ELR (cell line): ENCODE measurements at places on chromosomes 11 and 22.
A peak's percentile ranks its signal among the peaks of the same experiment; 100 is the strongest.

GRCh38 chr11:118304227-118304567, 333 bp upstream of the CD3E start:
- no peak for DNase-seq

DNA sequence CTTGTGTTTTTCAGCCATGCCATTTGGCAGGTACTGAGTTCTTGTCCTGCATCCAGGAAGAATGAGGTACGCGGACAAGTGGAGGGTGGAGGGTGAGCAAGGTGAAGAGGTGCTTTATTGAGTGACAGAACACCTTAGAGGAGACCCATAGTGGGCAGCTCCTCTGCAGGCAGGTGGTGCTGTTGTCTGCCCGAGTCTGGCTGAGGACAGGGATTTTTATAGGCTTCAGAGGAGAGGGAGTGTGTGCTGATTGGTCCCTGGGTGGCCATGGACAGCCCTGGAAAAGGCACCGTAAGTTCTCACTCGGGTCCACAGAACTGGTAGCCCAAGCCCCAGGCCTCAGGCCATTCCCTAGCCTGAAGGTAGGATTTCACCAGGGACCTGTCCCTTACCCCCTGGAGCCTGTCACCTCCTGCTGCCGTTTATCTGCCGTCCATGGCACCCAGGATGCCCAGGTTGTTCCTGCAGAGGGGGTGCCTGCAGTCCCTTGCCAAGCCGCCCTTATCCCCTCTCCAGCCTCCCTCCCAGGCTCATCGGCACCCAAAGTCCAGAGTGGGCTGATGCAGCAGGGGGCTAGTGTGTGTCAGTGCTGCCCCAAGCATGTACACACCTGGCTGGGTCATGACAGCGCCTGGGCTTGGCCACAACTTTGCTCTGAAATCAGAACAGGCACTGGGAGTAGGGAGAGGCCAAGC, 213.6 kb downstream of the LRRC4C start:
- DNase-seq: no peak

DNA sequence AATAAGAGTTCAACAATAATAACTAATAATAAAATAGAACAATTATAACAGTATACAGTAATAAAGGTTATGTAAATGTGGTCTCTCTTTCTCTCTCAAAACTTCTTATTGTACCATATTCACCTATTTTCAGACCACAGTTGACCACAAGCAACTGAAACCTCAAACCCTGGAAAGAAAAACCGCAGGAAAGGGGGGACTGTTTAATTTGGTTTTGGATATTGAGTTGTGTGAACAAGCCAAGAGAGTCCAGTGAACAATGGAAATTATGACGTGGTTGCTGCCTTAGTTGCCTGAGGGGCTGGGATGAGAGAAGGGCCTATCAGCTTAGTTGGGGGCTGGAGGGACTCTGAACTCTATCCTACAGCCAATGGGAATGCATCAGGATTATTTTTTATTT, 178.7 kb upstream of the POU2AF2 start:
- DNase-seq: no peak

DNA sequence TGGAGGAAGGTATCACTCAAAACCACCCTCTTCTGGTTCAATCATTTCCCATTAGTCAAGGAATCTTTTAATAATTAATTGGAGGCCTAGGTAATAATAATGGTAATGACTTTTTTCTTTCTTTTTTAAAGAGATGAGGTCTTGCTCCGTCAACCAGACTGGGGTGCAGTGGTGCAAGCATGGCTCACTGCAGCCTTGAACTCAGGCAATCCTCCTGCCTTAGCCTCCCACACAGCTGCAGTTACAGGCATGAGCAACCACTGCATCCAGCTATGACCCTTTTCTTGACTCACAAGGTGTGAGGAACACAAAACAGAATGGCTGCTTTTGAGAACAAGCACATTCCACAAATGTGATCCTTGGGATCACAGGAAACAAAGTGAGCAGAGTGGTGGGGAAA, 3.6 kb downstream of the POLDIP3 start:
- DNase-seq: peak; percentile 40

DNA sequence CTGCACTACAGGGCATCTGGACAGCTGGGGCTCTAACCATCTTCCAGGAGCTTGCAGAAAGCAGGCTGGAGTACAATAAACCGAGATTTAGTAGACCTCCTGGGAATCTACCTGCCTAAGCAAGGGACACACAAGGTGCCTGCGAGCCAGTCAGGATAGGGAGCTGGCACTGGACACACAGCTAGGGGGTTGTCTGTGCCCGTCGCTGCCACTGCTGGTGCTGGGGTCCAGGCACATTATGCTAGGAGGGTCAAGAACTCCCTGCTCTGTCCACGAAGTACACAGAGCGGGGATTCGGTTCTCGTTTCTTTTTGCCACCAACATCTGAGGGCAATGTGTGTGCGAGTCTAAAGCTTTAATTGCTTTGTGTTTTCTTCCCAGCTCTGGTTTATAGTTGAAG, 4.2 kb downstream of the RIC8A start:
- no peak for DNase-seq

DNA sequence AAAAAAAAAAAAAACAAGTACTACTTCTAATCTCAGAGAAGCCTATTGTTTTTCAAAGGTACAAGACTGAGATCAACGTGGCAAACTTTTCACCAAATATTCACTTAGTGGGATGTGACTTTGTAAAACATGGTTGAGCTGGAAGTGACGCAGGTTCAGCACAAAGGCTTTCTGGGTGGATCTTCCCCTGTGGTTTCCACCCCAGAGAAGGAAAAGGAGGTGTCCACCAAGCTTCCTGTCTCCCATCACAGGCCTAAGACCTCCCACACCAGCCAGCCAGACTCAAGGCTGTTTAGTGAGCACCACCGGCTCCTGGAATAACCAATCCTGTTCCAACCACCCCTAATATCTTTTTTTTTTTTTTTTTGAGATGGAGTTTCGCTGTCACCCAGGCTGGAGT, 5.7 kb downstream of the TMEM184B start:
- DNase-seq: no peak

DNA sequence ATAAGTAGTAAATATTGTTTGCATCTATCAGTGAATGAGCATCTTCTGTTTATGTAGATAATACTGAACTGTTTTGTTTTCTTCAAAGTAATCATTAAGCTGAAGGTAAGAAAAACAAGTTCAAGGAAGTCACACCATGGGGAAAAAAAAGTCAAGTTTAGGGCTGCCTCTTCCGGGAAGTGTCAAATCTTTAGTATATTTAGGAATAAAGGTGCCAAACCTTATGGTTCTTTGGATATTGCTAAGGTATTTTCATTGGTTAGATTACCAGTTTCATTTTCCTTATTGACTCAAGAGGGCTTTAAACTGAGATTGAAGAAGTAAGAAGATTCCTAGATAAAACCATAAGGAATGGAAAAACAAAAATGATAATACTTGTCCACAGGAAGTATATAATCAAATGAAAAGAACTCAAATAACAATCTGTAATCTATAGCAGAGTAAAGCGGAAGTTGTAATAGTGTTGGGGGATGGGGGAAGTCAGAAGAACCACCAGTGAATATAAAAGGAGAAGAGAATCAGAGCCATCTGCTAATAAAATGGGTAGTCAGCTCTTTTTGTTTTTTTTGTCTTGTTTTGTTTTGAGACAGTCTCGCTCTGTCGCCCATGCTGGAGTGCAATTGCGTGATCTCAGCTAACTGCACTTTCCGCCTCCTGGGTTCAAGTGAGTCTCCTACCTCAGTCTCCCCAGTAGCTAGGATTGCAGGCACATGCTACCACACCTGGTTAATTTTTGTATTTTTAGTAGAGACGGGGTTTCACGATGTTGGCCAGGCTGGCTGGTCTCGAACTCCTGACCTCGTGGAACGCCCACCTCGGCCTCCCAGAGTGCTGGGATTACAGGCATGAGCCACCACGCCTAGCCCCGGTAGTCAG, 2.3 kb downstream of the ATM start:
- no peak for DNase-seq

- peak; percentile 98 for DNase-seq
Observed at GRCh38 chr11:86696004-86696403, 23.6 kb upstream of the ME3 start.

DNA sequence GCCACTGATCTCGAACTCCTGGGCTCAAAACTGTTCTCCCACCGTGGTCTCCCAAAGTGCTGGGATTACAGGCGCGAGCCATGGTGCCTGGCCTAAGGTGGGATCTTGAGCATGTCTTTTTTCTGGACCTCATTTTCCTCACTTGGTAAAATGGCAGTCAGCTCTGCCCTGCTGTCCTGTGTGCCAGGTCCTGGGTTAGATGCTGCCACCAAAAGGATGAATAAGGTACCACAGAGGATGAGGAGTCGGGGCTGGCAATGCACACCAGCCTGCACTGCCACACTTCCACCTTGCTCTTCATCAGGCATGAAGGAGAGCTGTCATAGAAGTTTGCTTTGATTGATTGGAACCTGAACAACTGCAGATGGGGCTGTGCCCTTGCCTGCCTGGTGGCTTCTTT, 32.3 kb downstream of the ACO2 start:
- peak; percentile 35 for DNase-seq

DNA sequence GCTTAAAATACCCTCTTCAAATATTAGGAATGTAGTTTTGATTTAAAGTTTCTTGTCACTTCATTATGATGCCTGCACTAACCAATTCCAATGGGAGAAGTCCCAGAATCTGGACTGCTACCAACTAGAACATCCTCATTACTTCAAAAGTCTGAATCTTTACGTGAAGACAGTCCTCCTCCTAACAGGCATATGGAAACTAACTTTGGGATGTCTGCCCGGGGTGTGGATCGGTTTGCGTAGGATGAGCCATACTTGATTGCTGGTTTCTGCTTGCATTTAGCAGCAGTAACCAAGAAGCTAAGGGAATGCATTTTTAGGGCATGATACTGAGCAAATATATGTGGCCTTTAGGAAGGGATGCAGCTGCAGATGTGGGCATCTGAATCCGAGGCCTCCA, 177.1 kb downstream of the LRRC4C start:
- no peak for DNase-seq

DNA sequence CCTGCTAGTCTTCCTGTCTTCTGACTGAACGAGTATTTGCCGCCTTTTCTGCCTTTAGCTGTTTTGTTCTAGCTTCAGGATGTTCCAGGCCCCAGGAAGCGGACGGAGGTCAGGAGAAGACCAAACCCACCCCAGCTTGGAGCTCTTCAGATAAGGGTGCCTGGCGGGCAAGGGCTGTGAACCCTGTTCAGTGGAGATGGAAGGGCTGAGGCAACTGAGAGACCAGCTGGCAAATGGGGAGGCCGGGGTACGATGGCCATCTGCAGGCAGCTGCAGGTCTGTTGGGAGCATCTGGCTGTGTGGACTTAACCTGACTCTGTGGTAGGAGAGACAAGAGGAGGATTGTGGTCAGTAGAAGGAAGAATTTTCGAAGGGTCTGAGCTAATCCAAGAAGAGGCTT, 95.6 kb downstream of the CHST1 start:
- no peak for DNase-seq

DNA sequence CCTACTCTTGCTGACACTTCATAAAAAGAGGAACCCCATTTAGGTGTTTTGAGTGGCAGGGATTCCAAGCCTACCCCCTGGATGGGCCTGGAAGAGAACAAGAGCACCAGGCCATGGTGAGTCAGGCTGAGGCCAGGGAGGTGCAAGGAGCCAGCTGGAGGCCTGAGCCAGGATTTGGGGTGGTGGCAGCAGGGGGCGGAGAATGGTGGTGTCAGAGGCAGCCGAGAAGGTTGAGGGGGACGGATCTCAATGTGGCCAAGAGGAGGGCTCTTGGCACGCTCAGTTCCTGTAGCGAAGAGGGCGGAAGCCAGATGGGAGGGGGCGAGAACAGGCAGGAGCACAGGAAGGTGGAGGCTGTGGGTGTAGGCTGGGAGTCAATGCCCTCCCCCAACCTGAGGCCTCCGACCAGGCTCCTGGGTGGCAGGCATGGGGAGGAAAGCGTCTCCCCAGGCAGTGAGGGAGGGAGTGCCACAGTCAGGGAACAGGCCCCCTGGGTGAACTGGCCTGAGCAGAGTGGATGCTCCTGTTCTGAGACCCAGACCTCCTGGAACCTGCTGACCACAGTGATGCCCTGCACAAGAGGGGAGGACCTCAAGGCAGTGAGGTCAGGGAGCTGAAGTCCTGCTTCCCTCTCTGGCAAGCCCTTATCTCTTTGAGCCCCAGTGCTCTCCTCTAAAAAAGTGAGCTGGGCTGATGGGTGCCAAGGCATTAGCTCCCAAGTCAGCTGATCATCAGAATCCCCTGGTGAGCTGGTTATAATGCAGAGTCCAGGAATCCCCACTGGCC, 13.9 kb downstream of the RTN4RL2 start:
- no peak for DNase-seq

- DNase-seq: peak; percentile 95
Observed at GRCh38 chr11:129846508-129847335, 31.1 kb downstream of the TMEM45B start.

- DNase-seq: no peak
Observed at GRCh38 chr11:96112192-96113128, 188.6 kb upstream of the MTMR2 start.
